ENCODE measurements at places on chromosomes 12 and 14.

GRCh38 chr14:91927800-91928199, 19.7 kb downstream of the FBLN5 start:
- no peak for DNase-seq

GRCh38 chr14:64601571-64601970, 51.8 kb downstream of the PPP1R36 start:
- no peak for DNase-seq

GRCh38 chr14:67461341-67461985, 27.1 kb downstream of the TMEM229B start:
- DNase-seq: no peak

DNA sequence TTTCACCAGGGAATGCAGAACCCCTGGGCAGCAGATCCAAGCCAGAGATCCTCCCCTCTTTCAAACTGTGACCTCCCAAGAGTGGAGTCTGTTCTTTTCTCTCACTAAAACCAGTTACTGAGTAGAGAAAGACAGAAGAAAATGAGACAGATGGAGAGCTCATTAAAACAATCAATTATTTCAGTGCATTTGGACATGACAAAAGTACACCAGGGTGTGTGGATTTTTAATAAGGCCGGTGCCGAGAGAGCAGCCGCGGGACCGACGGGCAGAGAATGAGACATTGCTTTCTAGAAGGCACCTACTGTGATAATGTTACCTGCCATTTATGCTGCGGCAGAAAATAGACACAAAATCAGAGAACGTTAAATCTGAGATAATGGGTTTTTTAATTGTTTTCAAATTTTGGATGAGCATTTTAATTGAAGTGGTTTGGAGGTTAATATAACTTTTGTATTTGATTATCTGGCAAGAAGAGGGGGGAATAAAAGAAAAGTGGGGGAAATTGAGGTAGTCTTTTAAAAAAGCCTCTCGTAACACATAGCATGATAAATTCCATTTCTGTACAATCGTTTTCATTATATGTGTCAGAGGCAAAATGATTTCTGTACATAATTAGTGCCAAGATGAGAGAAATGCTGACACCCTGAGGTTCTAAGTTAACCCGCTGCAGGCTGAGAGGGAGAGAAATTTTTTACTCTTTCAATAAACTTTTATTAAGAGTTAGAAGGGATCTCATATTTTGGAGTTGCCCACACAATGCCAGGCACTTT, 70.8 kb downstream of the HSPB8 start:
- no peak for DNase-seq

DNA sequence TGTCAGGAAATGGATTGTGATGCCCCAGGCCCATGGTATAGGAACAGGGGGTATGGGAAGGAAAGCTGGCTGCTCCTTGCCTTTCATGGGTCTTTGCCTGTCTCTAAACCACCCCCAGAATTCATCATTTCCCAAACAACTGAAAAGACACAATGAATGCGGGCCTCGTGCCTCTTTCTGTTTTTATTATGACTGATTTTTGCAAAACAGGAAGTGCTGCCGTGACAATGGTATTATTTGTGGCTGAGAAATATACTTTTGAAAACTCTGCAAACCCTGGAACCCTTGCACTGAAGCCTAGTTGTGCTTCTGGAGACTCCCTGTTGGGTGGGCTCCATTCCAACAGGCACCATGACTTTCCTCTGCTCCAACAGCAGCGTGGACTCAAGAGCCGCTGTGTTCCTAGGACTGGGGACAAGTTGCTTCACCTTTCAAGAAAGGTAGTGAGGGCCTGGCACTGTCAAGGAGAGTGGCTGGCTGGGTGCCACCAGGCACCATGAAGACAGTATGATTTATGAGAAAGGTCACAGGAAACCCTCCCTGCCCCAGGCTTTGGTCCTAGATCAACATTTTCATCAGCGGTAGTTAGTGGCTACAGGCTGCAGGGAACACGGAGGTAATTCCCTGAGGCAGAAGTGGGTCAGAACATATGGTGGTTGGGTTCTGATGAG, 4.8 kb upstream of the DGLUCY start:
- DNase-seq: peak; percentile 29

DNA sequence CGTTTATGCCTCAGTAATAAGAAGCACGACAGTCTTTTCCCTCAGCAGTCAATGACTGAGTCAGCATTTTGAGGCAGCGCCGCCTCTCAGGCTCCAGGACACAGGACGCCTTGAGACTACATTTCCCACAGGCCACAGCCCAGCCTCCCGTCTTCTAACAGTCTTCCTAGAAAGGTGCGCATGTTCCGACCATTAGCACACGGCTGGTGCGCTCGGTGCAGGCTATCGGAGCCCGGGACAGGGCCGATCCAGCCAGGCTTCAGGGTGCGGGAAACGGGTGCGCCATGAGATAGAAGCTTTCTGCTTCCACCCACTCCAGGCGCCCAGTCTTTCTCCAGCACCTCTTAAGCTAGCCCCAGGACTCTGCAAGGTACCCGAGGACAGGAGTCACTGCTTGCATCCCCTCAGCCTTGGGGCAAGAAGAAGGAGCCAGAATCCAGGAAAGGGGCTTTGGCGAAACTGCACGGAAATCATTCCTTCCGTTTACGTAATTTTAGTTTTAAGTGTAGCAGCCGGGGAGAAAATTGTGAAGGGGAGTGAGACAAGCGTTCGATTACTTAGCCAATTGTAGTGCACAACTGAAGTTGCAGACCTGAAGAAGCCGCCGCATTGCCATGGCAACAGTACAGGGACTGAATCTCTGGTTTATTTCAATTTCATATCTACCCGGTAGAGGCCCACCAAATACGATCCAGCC, 54.0 kb downstream of the ZNF641 start:
- peak; percentile 24 for DNase-seq
